Naive thymus-derived CD8-positive, alpha-beta T cell (primary cell): ENCODE measurements at places on chromosomes 4 and X. TPM values are rescaled to one million over a fixed set of nuclear protein-coding genes. Genes with fewer than 3 reads are reported as not detected.

DNA sequence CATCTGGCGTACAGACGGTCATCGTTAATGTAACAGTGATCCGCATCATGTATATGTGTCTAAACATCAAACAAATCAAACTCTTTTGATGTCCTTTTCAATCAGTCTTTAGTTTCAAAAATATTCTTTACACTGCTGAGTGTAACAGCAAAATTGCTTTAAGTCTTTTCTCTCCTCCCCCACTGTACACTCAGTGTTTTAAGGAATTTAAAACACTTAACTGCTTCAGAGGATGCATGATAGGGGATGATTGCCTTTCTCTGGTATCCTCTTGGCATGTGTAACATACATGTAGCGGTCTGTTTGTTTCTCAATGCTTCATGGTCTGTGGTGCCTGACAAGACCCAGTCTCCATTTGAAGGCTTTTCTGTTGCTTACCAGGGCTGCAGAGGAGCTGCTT is 41.6 kb downstream of the LIMCH1 start:
- no peak overlapping the region for H3K27ac ChIP-seq
- H3K36me3 ChIP-seq: no peaks in the 10 kb centered on the region
- no peak overlapping the region for H3K4me3 ChIP-seq
- no peaks in the 10 kb centered on the region for H3K27me3 ChIP-seq
- DNase-seq: no peak

DNA sequence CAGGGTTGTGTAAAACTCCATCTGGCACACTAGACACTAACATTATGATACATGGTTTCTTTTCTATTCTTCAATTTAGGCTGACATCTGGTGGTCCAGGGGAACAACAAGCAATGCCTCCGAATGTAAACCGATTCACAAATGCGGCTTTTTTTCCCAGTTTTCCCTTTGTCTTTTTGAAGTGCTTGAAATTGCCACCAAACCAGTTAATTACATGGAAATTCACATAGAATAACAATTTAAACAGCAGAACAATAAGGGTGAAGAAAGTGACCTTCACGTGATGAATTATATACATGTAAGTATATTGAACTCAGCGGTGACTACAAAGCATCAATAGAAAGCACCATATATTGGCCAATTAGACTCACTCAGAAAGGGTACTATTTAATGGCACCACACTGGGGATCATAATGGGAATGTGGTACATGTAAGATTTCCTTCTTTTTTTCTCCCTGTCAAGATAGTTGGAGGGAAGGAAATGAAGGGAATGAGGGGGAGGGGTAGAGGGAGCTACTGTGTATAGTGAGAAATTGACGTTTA is 103.9 kb downstream of the MMRN1 start:
- no peak overlapping the region for H3K4me3 ChIP-seq
- peaks cover 19% of the 10 kb centered on the region for H3K27me3 ChIP-seq
- DNase-seq: no peak
- H3K36me3 ChIP-seq: no peaks in the 10 kb centered on the region
- no peaks in the 10 kb centered on the region for H3K4me1 ChIP-seq

DNA sequence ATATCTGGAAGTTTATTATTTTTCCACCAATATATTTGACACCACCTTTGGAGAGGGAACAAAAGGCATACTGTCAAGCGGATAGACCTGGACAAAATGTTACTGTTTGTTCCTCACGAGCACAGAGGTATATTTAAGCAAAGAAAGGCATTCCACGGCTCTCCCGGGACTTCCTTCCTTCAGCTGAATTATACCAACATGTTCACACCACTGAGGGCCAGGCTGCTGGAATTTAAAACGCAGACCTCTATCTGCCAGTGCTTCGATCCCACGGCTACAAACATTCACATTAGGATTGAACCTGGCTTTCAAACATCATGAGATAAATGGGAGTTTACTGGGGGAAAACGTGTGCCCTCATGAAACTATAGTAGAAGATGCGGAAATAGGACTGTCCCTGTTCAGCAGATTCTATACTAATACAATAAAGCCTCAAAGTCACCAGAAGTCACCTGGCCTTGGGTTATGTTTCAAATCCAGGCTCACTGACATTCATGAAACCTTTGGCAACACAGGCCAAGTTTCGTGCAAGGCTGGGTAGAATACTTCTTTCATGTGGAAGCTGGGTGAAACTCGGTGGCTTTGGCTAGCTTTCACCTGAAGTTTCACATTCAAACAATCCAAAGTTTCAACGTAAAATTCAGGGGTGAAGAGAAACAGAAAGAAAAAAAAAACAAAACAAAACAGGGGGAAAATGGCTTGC is 39.5 kb downstream of the SORBS2 start:
- H3K27ac ChIP-seq: no peak overlapping the region
- no peak overlapping the region for H3K4me3 ChIP-seq
- H3K27me3 ChIP-seq: peaks cover 4% of the 10 kb centered on the region
- H3K36me3 ChIP-seq: no peaks in the 10 kb centered on the region
- H3K4me1 ChIP-seq: no peaks in the 10 kb centered on the region

- no peaks in the 10 kb centered on the region for H3K27me3 ChIP-seq
- H3K4me3 ChIP-seq: no peak overlapping the region
- H3K36me3 ChIP-seq: no peaks in the 10 kb centered on the region
- H3K27ac ChIP-seq: no peak overlapping the region
- no peak for DNase-seq
- no peaks in the 10 kb centered on the region for H3K4me1 ChIP-seq
Observed at GRCh38 chrX:69324851-69325250, 159.6 kb upstream of the PJA1 start.

DNA sequence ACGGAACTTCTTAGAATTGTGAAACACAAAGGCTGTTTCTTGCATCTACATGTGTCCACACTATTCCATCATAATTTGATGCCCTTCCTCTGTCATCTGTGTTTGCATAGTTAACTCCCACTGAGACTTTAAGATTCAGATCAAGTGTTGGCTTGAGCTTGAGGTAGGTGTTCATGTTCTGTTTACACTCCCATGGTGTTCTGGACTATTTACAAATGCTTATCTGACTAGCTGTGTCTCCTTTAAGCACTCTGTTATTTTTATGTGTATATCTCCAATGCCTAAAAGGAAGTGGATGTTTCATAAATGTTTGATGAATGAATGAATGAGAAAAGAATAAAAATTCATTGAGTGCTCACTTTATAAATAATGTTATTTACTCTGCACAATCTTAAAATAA is 622.7 kb downstream of the RAB28 start:
- no peaks in the 10 kb centered on the region for H3K4me1 ChIP-seq
- no peak overlapping the region for H3K27ac ChIP-seq
- DNase-seq: no peak
- H3K36me3 ChIP-seq: no peaks in the 10 kb centered on the region
- no peaks in the 10 kb centered on the region for H3K27me3 ChIP-seq
- H3K4me3 ChIP-seq: no peak overlapping the region

GRCh38 chrX:17602245-17602644 is 135.0 kb upstream of the SCML1 start:
- H3K4me1 ChIP-seq: no peaks in the 10 kb centered on the region
- no peak for DNase-seq
- no peak overlapping the region for H3K4me3 ChIP-seq
- H3K27me3 ChIP-seq: peaks cover 4% of the 10 kb centered on the region
- no peak overlapping the region for H3K27ac ChIP-seq

- no peak for DNase-seq
- peaks cover 2% of the 10 kb centered on the region for H3K4me1 ChIP-seq
- no peaks in the 10 kb centered on the region for H3K36me3 ChIP-seq
- no peak overlapping the region for H3K4me3 ChIP-seq
- no peaks in the 10 kb centered on the region for H3K27me3 ChIP-seq
Observed at GRCh38 chrX:68999356-68999755, 165.9 kb downstream of the PJA1 start.

DNA sequence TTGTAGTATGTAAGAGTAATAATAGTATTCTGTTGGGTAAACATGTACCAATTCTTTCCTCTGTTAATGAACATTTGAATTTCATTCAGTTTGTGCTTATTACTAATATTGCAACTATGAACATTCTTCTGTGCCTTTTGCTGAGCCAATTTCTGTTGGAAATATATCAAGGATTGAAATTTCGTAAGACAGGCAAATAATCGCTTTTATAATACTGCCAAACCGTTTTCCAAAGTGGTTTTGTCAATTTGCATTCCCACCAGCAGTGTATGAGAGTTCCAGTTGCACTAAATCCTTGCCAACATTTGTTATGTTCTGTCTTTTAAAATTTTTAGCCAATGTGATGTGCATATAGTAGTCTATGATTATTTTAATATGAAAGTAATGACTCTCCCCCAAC is 38.6 kb downstream of the MAGEB17 start:
- H3K4me3 ChIP-seq: no peak overlapping the region
- no peak for DNase-seq
- no peaks in the 10 kb centered on the region for H3K36me3 ChIP-seq

- no peaks in the 10 kb centered on the region for H3K4me1 ChIP-seq
- no peak overlapping the region for H3K4me3 ChIP-seq
- H3K27ac ChIP-seq: no peak overlapping the region
- no peaks in the 10 kb centered on the region for H3K36me3 ChIP-seq
- no peak for DNase-seq
- H3K27me3 ChIP-seq: no peaks in the 10 kb centered on the region
Observed at GRCh38 chrX:126376465-126376864, 176.1 kb downstream of the DCAF12L1 start.

DNA sequence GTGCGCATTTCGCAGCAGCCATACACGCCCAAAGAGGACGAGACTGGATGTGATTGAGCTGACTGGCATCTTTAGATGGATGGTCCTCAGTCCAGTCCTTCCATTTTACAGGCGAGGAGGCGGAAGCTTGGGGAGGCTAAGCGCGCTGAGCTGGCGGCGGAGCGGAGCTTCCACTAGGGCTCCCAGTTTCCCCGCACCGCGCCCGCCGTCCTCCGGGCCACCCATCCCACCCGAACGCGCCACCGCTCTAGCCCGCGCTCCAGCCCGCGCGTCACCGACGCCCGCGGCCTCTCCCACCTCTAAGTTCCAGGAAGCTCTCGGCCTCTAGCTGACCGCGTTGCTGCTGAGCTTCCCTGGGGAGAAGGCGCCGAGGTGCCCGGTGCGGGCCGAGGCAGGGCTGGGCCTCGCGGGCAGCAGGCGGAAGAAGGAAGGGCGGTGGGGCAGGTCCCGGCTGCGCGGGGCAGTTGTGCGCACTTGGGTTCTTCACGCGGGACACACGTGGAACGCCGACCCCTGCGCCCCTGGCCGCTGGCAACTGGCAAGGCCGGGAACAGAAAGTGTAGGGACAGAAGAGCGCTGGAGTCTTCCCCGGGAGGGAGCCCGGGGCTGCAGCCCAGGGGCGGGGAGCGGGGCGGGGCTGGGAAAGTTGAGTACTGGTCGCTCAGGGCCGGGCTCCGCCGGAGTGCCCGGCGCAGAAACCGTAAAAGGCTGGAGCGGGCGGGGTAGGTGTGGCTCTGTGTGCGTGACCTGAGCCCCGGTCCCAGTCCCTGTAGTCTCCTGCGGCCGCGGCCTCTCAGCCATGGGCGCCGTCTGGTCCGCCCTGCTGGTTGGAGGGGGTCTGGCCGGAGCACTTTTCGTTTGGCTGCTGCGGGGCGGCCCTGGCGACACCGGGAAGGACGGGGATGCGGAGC is at the start of gene STBD1:
TSS of gene STBD1 (plus strand) at position 763 of the 911 bp plus-strand sequence. CDS start at position 800, 37 bp downstream.
- peaks cover 20% of the 10 kb centered on the region for H3K4me1 ChIP-seq
- peak; percentile 29 for DNase-seq
- peak within 1 kb of the TSS; percentile 88 for H3K4me3 ChIP-seq
- no peaks in the 10 kb centered on the region for H3K36me3 ChIP-seq

GRCh38 chr4:173208420-173208819 is 39.8 kb downstream of the GALNT7 start:
- H3K4me1 ChIP-seq: peaks cover 24% of the 10 kb centered on the region
- H3K36me3 ChIP-seq: peaks cover 32% of the 10 kb centered on the region
- H3K4me3 ChIP-seq: no peak overlapping the region
- no peak for DNase-seq
- H3K27me3 ChIP-seq: no peaks in the 10 kb centered on the region

DNA sequence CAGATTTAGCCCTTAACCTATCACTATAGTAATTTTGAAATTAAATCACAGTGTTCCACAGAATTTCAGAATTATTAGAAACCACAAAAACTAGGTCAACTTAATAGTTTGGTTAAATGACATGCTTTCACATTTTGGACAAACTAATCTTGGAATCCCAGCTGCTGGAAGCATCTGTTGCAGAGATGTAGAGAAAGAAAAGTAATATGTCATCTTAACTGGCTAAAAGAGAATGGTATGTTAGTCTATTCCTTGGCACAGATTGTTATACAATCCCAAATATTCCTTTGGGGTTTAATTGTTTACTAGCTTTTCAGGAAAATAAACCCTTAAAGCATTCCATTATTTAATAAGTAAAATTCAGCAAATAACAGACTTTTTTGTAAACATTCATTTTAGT is 519.9 kb downstream of the IL15 start:
- peaks cover 12% of the 10 kb centered on the region for H3K36me3 ChIP-seq
- H3K27me3 ChIP-seq: no peaks in the 10 kb centered on the region
- H3K4me1 ChIP-seq: peaks cover 11% of the 10 kb centered on the region
- no peak overlapping the region for H3K27ac ChIP-seq
- H3K4me3 ChIP-seq: no peak overlapping the region

DNA sequence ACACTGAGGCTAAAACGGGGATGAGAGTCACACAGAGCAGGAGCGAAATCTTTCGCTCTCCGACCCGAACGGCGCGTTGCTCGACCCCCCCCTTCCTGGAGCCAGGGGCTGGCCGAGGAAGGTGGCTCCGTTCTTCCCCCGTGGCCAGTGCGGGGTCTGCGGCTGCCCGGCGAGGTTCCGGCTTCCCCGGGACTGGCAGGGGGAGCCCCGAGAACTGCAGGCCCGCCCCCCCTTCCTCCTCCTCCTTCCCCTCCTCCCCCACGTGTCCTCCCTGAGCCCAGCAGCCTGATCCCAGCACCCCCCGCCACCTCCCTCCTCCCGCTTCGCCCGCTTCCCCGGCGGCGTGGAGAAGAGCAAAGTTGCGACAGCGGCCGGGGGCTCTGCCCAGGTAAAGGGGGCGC is 2.4 kb upstream of the BCORL1 start:
- H3K4me1 ChIP-seq: peaks cover 23% of the 10 kb centered on the region
- H3K4me3 ChIP-seq: no peak overlapping the region
- H3K36me3 ChIP-seq: no peaks in the 10 kb centered on the region
- no peak overlapping the region for H3K27ac ChIP-seq
- H3K27me3 ChIP-seq: no peaks in the 10 kb centered on the region
- peak; percentile 26 for DNase-seq

- H3K4me1 ChIP-seq: peaks cover 28% of the 10 kb centered on the region
- peaks cover 18% of the 10 kb centered on the region for H3K27me3 ChIP-seq
- no peaks in the 10 kb centered on the region for H3K36me3 ChIP-seq
Observed at GRCh38 chr4:3366893-3367775, 74.3 kb downstream of the RGS12 start.

DNA sequence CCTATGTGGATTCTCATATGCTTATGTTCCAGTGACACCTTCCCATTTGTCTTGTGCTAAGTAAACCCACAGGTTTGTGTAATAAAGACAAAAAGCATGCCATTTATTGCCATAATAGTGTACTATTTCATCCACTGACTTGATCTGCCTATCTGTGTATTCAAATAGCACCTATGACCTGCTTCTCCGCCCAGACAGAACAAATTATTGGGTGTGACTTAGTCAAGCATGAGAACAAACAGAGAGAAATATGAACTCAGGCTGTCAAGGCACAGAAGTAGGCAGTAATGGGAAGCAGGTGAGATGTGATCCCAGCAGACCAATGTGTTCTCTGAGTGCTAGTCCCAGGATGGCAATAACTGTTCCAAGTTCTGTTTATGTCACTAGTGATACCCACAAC is 25.4 kb downstream of the ELOVL6 start:
- no peak overlapping the region for H3K4me3 ChIP-seq
- H3K36me3 ChIP-seq: no peaks in the 10 kb centered on the region
- H3K27me3 ChIP-seq: no peaks in the 10 kb centered on the region
- no peaks in the 10 kb centered on the region for H3K4me1 ChIP-seq

SPANXC gene
- total RNA-seq: not detected

NSG1 gene
- 66.3 TPM for total RNA-seq

RTL5 gene
- 0.30 TPM for total RNA-seq

PNMA5 gene
- total RNA-seq: not detected

GLRB gene
- total RNA-seq: not detected

FAM9C gene
- total RNA-seq: not detected

TMPRSS11D gene
- total RNA-seq: not detected

CITED1 gene
- not detected for total RNA-seq

IDUA gene
- total RNA-seq: 79.1 TPM
